ENCODE measurements at places on chromosomes 5 and 9.

- DNase-seq, result no peak
Measured at GRCh38 chr5:132257131-132258101, at the start of gene PDLIM4. Gene PDLIM4 (plus strand): TSS chr5:132257696. CDS start chr5:132257735, 39 bp downstream.

DNA sequence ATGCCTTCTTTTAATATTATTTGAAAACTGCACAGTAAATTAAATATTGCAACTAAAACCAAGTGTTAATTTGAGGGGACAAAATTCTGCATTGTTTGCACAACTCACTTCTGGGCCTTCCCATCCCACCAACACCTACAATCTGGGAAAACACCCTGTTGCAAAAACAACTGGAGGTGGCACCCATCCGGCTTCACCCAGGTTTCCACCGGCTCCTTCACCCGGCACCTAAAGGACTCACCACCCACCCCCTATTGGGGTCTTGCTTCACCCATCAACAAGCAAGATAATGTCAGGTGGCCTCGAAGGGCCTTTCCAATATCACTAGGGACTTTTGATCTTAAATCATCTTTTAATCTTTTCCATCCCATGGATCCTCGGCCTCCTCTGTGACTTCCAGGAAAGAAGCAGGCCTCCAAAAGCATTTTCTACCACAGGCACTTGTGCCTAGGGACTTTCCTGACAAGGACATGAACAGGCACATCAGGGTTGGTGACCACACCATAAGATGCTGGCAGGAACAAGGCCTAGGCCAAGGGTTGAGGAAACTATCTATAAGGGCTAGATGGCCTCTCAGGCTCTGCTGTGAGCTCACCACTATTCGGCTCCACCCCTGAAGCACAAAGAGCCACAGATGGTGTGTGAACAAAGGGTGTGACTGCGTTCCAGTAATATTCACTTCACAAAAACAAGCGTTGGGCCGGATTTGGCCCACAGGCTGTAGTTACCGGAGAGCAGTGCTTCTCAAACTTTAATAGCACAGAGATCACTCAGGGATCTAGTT lies 205.1 kb downstream of the AUH start:
- no peak for DNase-seq

GRCh38 chr5:173891308-173892116 lies 3.4 kb downstream of the CPEB4 start:
- no peak for DNase-seq

DNA sequence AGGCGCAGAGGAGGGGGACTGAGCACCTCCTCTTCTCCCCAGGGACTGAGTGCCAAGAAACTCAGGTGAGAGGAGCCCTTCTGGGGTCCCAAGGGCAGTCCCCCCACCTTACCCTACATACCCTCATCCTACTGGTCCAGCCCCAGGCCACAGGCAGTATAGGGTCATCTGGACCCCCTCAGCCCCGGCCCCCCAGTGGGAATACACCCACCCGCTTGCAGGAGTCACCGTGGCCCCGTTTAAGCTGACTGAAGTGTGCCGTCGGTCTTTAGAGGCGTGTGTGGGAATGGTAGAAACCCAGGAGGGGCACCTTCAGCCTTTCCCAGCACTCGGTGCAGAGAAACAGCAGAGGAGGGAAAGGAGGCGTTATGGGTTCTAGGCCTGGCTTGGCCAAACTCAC lies 30.8 kb downstream of the COL15A1 start:
- no peak for DNase-seq

GRCh38 chr5:125199968-125200865 lies 453.8 kb upstream of the ZNF608 start:
- no peak for DNase-seq
